ENCODE measurements at places on chromosomes 5 and 9.

DNA sequence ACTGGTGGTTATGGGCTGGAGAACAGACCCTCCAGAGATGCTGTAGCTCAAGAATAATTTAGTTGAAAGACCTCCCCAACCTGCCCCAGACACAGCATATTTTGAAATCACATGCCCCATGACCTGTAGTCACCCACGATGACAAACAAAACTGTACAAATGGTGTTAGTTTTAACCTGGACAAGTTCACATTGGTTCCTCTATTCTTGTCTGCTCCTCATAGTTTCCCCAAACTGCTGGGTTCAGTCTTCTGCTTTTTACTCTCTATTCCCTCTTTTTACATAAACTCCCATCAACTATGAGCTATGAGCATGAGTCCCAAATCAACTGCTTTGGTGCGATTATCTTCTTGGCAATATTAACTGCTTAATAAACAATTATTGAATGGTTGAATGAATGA lies 365.3 kb upstream of the CLINT1 start:
- no peak for DNase-seq

- no peak for DNase-seq
Measured at GRCh38 chr9:86061972-86062739, 37.2 kb downstream of the GOLM1 start.

DNA sequence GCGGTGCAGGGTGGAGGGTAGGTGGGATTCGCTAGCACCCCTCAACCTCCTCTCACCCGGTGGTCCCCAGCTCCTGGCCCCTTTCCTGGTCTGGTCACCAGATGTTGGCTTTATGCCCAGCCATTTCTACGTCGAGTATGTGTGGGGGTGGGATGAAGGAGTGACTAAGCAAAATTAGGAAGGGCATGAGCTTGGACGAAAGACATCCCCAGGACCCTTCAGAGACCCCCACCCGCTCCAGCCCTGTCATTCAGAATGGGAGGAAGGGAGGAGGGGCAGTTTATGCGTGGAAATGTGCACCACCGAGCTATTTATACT lies 742 bp downstream of the BHMT2 start:
- DNase-seq = peak; percentile 62

GRCh38 chr9:90926936-90927335 lies 125.3 kb downstream of the SYK start:
- peak; percentile 52 for DNase-seq

GRCh38 chr9:93585259-93585658 lies 8.9 kb downstream of the PHF2 start:
- no peak for DNase-seq

GRCh38 chr5:1111241-1111726 lies 579 bp downstream of the SLC12A7 start:
- DNase-seq = no peak

DNA sequence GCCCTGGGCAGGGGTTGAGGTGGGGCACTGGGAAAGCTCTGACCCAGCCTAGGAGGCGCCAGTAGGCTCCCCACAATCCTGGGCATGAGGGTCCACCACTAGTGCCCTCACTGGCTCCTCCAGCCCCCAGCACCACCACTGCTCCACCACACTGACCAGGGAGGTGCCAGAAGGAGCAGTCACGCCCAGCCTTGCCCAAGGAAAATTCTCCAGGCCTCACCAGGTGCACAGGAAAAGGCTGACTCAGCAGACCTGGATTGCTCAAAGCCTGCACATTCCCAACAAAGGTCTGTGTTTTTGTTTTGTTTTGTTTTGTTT lies 62.9 kb downstream of the ZNF354C start:
- DNase-seq = no peak

DNA sequence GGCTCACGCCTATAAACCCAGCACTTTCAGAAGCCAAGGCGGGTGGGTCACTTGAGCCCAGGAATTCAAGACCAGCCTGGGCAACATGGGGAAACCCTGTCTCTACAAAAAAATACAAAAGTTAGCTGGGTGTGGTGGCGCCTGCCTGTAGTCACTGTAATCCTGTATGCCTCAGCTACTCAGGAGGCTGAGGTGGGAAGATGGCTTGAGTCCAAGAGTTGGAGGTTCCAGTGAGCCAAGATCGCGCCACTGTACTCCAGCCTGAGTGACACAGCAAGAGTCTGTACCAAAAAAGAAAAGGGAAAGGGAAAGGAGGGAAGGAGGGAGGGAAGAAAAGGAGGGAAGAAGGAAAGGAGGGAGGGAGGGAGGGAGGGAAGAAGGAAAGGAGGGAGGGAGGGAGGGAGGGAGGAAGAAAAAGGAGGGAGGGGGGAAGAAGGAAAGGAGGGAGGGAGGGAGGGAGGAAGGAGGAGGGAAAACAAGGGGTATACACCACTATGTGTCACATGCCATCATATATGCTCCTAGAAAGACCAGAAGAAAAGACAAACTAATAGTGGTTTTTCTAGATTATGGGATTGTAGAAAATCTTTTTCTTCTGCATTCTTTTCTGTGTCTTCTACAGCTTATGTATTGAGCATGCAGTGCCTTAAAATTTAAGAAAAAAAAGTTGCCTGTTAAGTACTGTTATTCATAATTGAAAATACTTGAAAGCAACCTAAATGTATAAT lies 240.1 kb downstream of the DENND1A start:
- DNase-seq = no peak

DNA sequence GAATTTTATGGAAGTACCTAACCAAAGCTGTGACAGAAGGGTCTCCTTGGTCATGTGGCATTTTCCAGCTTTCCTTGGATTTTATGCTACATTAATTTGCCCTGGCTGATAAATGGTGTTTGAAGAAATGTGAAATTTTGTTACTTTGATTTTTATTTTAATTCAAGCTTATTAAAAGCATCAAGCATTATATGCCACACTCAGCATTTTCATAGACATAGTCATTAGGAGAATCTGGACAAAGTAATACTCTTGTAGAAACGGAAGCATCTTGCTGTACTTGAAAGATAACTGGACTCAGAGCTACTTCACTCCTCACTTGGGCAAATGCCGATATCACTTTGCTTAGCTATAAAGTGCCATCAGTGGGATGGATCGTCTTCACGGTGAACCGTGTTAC lies 54.2 kb downstream of the INIP start:
- no peak for DNase-seq

- DNase-seq = peak; percentile 95
Measured at GRCh38 chr9:88826771-88827181, 164.5 kb upstream of the S1PR3 start.

DNA sequence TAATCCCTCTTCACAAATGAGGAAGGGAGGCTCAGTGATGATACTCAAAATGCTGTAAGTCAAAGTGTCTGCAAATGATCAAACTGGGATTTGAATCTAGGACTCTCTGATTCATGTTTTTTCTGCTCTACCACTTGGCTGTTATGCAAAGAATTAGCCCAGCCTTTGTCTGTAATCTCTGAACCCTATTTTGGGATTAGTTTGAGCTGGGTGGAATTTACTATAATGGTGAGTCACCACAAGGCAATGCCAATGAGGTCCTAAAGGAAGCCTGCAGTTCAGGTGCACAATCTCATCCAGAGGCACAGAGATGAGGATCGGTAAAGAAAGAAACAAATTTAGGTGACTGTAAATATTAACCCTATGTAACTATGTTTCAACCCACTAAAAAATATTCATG lies 29.2 kb downstream of the RFK start:
- DNase-seq = peak; percentile 43

- DNase-seq = peak; percentile 99
Measured at GRCh38 chr9:88477300-88477751, 57.7 kb upstream of the NXNL2 start.

GRCh38 chr9:70586476-70586875 lies 172.0 kb upstream of the KLF9 start:
- no peak for DNase-seq

- no peak for DNase-seq
Measured at GRCh38 chr5:154325566-154325965, 120.2 kb upstream of the SAP30L start.

DNA sequence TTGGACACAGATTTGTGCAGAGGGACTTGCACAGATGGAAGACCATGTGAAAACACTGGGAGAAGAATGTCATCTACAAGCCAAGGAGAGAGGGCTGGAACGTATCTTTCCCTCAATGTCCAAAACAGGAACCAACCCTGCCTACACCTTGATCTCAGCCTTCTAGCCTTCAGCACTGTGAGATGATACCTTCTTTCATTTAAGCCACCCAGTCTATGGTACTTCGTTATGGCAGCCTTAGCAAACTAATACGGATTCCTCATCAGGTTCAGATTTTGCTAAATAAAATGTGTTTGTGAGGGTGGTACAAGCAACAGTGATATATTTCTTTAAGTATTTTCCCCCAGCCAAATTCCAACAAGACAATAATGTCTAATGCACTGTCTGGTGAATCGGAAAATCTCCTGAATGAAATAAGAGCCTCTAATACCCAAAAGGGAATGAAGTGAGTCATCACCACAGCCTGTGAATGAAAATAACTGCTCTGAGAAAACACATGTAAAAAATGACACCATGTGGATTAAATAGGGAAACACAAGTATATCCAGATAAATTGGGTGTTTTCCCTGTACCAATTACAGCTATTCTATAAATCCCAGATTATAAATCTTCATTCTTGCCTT lies 182.8 kb upstream of the TARS1 start:
- peak; percentile 92 for DNase-seq

DNA sequence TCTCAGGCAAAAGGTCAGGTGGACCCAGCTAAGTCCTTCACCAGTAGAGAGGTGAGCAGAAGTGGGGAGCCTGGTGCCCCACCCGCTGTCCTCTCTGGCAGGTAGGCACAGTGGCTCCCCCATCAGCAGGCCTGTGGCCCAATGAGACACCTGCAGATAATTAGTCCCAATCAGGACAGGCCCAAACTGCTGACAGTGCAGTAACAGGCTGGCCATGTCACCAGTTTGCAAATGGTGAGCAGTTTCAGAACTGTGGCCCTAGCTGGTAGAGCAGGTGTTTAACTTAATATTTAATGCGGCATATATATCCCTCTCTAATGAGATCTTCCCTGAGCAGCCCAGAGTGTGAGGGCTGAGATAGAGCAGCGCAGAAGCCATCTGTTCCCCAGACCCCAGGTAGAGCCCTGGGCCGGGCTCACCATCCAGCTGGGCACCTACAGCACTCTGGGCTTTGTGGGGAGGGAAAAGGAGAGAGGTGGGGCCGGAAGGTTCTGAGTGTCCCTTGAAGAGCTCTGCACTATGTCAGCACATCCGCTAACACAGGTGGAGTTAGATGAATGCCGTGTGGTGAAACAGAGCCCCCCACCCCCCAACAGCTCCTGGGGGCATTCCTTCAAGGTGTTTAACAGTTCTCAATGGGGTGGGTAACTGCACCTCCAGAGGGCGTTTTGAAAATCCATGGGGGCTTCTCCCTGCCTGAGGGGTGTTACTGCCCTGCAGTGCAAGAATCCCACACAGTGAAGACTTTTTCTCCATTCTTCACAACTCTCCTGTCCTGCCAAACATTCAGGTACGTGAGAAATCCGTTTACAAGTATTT lies 120.5 kb downstream of the PAX5 start:
- no peak for DNase-seq

DNA sequence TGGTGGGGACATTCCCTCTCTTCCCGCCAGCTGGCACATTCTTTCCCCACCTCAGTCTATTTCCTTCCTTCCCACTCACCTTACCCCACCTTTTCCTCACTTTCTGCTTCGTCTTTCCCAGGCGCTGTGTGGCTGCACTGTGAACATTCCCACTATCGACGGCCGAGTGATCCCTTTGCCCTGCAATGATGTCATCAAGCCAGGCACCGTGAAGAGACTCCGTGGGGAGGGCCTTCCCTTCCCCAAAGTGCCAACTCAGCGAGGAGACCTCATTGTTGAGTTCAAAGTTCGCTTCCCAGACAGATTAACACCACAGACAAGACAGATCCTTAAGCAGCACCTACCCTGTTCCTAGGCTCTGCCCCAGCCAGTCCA lies 7.3 kb downstream of the DNAJB5 start:
- no peak for DNase-seq

DNA sequence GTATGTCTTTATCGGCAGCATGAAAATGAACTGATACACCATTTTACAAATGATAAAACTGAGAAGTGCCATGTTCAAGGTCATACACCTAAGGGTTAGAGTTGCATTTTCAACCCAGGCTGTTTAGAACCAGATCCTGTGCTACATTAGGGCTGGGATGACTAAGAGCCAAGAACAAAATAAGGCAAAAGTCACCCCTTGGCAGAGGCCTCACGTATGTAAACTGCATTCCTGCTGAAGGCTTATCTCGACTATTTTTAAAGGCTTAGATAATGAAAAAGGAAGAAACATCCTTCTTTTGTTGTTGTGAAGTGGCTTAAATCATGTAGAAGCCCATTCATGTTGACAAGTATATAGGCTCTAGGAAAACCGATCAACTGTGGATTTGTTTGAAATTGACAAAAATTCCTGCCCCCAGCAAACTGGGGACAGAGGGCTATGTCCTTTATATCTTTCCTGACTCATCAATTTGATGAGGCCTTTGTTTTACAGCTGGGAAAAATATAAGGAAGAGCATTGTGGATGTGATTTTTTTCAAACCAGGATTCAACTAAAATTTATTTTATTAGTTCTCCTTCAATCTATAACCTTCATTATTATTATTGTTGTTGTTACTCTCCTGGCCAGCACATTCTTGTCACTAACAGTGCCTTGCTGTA lies 196.5 kb downstream of the SNX18 start:
- DNase-seq = peak; percentile 37

GRCh38 chr5:176503496-176503895 lies 33.7 kb downstream of the RNF44 start:
- no peak for DNase-seq

DNA sequence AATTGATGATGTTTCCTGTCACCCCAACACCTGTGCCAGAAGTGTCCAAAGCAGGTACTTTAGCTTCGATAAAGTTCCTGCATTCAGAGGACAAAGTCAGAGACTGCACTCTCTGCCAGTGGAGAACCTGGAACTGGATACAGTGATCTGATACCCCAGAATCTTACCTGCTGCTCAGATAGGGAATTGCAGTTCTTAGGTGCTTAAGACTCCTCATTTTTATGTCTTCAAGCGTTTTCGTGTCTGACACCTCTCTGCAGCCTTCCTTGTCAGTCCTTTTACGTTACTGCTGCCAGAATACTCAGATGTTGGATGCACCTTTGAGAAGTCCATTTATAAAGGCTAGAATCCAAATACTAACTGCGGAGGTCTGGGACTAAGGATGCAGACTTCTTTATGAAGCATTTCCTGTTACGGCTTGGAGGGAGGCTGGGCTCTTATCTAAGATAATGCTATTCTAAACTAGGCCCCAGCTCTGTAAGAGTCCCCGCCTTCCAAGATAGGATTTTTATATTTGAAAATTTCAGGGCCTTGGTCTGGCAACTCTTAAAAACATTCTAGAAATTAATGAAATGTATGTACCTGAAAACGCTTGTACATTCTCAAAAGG lies 1.9 kb downstream of the ISOC1 start:
- no peak for DNase-seq

GRCh38 chr5:89844548-89844947 lies 565.0 kb downstream of the CETN3 start:
- no peak for DNase-seq

- peak; percentile 52 for DNase-seq
Measured at GRCh38 chr5:10471677-10472076, 30.0 kb downstream of the ROPN1L start.

DNA sequence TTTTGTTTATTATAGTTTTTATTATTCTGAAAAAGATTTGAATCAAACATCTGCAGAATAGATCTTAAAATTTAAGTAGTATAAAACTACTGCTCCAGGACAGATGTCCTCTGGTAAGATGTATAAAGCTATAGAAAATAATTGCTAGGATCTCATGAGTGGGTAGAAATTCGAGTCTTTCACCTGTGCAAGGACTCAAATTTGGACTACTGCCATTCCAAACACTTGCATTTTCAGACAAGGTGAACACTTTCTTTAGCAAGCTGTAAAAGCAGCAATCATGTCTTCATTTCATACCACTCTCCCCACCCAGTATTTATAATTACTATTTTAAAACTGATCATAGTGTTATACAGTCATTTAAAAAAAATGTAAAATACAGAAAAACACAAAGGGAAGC lies 20.7 kb downstream of the SKP2 start:
- no peak for DNase-seq
